Endothelial cell of umbilical vein (primary cell): ENCODE measurements at places on chromosomes 3 and 15. TPM values are rescaled to one million over a fixed set of nuclear protein-coding genes. Genes with fewer than 3 reads are reported as not detected.

GRCh38 chr3:3260870-3261269 lies 81.4 kb upstream of the CRBN start:
- no peak for DNase-seq

- peak; percentile 82 for DNase-seq
These were observed 787 bp upstream of the SLMAP start for GRCh38 chr3:57755368-57755675.

NUP210 gene
- total RNA-seq, result 0.84 and 1.4 TPM in 2 replicates

- no peak for DNase-seq
These were observed 269.0 kb upstream of the ADAMTS9 start for GRCh38 chr3:64956711-64957325.

GRCh38 chr3:12349895-12350811 lies 61.3 kb downstream of the PPARG start:
- peak; percentile 71 for DNase-seq

DNA sequence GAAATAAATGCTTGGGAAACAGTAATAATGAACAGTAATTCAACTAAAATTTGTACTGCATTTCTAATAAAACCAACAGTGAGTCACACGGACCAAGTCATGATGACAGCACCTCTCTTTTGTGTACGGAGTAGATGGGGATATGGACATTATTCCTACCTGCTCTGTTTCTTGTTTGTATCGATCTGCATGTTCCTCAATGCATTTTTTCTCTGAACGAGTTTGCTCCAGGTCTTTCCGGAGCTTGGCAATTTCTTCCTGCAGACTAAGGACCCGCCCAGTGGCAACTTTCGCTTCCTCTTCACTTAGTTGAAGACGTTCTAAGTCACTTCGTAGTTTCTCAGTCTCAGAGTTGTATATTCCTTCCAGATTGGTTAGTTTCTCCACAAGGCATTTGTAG lies 74.4 kb upstream of the MYO5C start:
- DNase-seq, result no peak

GOLGA6D gene
- not detected in 2 replicates for total RNA-seq

AADACL2 gene
- total RNA-seq, result not detected in 2 replicates

POLQ gene
- total RNA-seq, result 9.5 and 10.8 TPM in 2 replicates

DNA sequence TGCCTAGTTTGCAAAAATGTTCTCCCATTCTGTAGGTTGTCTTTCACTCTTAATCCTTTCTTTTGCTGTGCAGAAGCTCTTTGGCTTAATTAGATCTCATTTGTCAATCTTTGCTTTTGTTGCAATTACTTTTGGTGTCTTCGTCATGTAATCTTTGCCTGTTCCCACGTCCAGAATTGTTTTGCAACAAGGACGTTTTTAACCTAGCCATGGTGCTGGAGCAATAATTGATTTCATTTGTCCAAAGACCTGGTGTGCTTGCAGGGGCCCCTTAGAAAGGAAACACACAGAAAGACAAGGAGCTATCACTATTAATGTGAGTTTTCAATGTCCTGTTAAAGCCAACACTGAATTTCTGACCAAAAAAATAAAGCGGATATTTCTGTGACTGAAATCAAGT lies 89.1 kb upstream of the GALNT15 start:
- no peak for DNase-seq

DNA sequence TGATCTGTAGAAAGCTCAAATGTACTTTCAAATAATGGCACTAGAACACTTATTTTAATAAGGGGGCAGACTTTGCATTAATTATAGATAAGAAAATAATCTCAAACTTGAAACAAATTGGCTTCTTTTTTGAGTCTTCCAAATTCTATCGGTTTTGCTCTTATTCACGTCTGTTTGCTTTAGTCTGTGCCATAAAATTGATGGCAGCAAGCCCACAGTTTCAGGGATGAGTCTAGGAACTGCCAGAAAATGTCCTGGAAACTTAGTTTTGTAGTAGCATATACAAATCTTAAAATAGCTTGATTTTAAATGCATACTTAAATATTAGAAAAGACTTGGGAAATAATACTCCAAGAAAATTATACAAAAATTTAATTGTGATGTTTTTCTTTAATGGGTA lies 39.7 kb downstream of the BCHE start:
- DNase-seq, result no peak

RSRC1 gene
- 24.8 and 25.4 TPM in 2 replicates for total RNA-seq

GRCh38 chr3:3646934-3647333 lies 152.3 kb upstream of the LRRN1 start:
- DNase-seq, result no peak

LEKR1 gene
- 0.21 and 0.64 TPM in 2 replicates for total RNA-seq

DNA sequence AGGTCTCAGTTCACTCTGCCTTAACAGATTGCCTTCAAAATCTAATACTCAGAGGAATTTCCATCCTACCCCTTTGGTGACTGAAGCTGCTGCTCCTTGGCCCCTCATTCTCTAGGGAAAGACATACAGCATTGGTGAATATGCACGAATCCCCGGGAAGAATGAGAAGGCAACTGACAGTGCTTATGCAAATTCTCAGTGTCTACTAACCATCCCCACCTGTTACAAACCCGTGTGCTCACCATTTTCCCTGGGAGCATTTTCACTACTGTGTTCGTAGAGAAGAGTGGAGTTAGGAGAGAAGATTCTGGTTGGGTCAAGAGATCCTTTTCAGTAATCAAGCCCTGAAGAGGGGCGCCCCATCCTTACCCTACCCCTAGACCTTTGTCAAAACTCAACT lies 37.7 kb downstream of the SYNM start:
- DNase-seq, result no peak

DNA sequence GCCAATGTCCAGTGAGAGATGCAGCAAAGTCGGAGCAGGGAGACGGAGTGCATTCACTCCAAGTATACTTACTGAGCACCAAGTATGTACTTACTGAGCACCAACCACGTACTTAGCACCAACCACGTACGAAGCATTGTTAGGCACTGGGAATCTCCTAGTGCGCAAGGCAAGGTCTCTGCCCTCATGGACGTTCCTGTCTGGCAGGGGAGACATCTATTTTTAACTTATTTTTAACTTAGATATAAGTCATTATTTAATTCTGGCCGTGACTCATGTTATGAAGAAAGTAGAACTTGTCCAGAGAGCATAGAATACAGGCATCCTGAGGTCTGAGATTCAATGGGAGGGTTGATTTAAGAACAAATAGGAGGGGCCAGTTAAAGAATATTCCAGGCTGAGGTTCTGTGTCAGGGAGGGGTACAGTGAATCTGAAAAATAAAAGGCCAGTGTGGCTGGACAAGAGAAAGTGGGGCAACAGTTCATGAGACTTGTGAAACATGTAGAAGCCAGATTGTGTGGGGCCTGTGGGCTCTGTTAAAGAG lies 9.3 kb upstream of the LRRC31 start:
- no peak for DNase-seq
